ENCODE measurements at places on chromosomes 7 and 10.

DNA sequence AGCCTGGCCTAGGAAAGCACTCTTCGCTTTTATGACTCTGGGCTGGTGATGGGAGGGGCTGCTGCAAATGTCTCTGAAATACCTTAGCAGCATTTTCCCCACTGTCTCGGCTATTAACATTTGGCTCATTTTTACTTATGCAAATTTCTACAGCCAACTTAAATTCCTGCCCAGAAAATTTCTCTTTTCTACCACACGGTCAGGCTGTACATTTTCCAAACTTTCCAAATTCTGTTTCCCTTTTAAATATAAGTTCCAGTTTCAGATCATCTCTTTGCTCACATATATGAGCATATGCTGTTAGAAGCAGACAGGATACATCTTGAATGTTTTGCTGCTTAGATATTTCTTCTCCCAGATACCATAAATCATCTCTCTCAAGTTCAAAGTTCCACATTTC lies 332.3 kb downstream of the ADK start:
- DNase-seq = no peak

- no peak for DNase-seq
Observed at GRCh38 chr10:121551210-121551885, 46.9 kb downstream of the FGFR2 start.

DNA sequence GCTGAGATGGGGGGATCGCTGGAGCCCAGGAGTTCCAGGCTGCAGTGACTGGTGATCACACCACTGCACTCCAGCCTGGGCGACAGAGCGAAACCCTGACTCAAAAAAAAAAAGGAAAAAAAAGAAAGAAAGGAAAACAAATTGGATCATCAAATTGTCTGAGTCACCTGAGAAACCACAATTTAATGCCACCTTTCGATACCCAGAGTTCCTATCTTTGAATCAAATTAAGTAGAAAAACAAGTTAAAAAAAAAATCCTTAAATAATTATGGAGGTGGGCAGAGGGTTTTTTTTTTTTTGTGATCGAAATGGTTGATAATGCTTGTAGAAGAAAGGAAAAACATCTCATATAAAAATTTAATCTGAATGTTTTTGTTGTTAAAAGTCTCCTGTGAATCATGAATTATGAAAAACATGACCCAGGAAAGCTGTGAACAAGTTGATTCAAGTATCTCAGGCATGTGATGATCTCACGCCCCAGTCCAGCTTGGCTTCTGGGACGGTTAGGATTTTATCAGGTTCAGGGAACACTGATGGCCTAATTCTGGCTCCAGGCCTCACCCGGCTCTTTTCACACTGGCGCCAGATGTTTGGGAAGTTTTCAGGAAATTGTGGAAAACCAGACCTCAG lies 25.3 kb upstream of the CUX1 start:
- no peak for DNase-seq

GRCh38 chr7:36289833-36290661 lies 99.6 kb upstream of the ANLN start:
- no peak for DNase-seq

GRCh38 chr7:128210036-128210347 lies 31.1 kb upstream of the LEP start:
- DNase-seq = no peak

DNA sequence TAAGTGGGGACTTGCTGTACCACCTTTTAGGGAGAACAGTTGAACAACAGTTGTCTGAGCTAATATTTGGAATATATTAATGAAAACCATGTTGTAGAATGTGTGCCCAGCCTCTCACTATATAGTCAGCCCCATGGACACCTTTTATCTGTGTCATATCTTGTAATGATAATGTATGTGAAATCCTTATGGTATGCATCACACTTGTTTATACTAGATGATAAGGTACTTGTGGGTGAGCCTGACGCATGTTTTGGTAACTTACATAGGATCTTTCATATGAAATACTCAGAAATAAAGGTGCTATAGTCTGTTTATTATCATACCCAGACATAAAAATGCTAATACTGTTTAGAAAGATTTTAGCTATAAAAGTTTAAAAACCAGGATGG lies 32.8 kb downstream of the CAMK1D start:
- no peak for DNase-seq

DNA sequence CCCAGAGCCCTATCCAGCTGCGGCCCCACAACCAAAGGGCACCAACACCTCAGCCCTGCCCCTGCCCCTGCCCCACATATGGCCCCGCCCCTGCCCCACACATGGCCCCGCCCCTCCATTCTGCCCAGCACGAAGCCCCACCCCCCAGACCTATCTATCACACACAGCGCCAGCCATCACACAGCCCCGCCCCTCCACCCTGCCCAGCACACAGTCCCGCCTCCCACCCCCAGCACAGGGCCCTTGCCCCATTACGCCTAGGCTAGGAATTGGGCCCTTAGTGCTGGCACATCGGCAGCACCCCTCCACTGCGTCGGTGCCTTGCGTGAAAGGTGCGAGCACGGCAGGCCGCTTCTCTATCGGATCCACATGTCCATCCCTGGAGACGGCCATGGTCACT lies 126.8 kb downstream of the MAD1L1 start:
- DNase-seq = no peak

DNA sequence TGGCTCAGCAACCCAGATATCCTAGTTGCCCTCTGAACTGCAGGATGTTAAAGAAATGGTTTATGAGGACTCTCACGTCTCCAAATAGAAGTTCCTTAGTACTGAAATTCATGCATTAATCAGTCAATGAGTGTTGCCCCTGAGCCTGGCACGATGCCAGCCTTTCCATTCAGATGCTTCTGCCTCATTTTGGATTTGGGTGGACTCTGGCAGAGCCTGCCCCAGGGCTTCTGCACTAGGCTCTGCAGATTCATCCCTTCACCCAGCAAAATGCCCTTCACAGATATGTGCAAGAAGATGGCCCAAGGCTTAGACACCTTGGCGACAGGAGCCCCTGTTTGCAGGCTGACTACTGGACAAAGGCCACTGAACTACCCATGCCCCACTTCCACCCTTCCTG lies 747.8 kb downstream of the GRID1 start:
- no peak for DNase-seq

DNA sequence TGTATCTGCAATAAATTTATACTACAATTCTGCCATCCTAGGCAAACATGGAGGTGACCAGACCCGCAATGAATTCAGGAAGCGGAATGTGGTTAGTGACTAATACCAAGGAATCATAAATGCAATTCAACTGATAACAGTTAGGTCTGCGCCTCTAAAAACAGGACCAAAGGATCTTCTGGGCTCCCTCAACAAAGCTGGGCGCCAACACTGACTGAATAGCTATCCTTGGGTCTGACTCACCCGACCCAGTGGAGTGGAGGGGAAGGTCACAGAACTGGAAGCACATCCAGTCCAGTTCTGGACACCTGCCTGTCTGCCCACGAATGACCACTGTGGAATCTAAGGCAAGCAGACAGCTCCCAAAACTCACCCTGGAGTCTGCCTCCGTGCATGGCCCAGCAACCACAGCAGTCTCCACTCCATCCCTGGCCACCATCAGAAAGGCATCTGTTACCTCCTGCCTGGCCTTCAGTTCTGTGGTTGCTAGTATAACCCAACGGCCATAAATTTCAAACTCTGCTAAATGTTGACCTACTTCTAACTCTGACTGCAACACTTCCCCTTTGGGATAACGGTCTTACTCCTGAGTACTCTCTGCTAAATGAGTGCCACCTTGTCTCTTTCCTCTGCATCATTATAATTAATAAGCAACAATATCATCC lies 43.0 kb upstream of the DLX6 start:
- DNase-seq = no peak

DNA sequence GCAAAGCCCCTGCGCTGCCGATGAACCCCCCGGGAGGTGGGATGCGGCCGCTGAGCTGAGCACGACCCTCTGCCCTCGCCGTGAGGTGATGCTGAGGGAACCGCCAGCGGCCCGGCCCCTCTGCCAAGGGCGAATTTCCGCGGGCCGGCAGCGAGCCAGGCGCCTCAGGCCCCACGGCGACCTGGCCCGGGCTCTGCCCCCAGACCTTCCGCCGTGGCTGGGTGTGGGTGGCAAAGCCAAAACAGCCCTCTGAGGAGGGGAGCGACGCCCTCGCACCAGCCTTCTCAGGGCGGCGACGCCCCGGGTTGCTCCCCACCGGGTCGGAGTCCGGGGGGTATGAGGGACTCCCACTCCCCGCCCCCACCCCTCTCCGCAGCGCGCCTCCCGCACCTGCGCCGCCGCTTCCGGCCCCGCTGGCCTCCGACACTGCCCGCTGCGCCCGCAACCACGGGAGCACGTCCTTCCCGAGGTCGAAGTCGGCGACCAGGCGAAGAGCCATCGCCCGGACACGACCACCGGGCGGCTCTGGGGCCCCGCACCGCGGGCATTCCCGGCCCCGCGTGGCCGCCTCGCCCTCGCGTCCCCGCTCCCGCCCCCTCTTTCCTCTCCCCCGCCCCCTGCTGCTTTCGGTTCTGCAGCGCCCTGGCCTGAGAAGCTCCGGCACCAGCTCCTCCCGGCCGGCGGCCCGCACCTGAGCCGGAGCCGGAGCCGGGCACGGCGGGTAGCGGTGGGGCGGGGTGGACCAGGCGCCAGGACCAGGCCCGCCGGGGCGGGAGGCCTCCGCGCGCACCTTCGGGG lies at the start of gene GSAP:
Gene GSAP (minus strand): TSS at position 527 of the 798 bp plus-strand sequence. CDS start 28 bp downstream, at position 499.
- DNase-seq = no peak

DNA sequence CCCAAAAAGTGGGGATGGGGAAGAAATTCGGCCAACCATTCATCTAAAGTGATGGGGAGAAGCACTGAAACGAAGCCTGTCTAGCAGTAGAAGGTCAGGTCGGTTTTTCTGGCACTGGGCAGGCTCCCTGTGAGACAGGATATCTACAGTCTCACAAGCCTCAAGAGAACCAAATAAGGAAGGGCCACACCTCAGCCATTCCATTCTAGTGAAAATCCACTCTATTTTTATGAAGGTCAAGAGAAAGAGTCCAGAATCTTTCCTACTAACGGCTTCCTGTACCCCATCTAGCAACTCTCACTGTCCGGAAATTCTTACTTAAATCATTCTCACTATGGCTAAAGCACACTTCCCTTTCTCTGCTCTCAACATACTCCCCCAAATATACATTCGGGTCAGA lies 267.1 kb downstream of the PRPF18 start:
- DNase-seq = no peak

DNA sequence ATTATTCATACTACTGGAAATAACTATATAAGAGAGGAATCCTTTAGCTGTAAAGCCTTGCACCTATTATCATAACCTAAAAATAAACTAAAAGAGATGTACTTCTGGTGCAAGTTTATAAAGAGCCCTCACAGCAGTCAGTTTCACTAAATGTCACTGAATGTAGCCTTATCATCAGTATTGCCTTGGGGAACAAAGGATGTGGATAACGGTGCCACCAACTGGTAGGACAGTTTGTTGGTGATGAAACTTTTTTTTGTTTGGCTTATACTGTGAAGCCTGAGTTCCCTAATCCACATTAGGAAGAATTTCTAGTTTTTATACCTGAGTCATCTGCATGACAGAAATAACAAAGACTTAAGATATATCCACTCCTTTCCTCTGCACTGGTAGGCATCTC lies 117.9 kb upstream of the COL1A2 start:
- no peak for DNase-seq

DNA sequence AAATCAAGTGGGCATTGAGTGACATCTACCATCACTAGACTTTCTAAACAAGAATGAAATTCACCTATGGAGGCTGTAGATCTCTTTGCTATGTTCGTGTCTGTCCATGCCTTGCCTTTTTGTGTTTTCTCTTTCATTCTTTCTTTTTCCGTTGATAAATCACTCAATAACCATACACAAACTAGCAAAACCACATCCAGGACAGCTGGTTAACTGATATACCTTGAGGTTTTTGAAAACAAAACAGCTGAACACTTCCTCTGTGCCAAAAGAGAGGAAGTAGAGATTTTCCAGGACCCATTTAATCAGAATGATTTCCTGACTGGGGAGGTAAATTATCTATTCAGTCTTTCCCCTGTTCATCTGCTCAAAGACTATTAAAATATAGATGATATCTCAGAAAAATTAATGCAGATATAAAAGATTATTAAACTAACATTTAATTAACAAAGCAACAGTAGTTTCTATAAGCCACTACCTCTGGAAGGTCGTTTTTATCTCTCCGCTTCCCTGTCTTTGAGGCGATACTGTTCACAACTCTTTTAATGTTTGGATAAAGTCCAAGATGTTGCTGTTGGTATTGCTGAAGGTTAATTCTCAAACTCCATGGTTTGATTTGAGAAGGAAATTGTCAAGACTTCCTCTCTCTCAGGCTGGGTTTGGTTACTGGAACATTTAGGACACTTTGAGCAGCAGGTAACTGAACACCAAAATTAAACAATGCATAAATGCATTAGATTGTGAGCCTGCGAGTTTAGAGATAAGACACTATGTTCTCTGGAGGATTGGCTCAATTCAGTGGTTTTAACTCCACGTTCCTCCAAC lies 24.4 kb upstream of the C10orf67 start:
- DNase-seq = no peak

GRCh38 chr10:98088186-98088971 lies 46.1 kb upstream of the R3HCC1L start:
- no peak for DNase-seq

DNA sequence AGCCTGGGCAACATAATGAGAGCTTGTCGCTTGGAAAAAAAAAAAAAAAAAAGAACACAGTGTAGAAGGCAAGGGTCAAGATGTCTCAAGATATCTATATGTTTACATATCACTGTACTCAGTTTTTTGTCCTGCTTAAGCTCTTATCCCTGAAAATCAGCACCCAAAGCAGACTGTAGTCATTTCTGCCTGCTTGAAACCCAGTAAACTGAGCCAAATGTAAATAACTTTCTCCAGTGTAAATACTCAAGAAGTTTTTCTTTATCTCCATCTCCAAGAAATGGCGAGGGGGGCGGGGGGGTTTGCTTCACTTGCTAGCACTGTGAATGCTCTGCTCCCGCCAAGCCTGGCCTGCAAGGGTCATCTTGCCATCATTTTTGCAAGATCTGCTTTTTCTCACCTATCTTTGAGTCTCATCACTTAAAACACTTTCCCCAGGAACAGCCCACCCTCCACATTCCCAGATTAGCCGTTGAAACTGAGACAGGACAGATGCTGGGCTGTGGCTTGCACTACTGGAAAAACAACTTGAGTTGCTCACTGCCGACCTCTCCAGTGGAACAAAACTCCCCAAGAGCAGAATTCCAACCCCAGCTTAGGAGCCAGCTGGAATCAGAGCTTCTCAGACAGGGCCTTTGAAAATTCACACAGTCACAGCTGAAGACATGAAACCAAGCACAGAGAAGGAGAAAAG lies 54.6 kb downstream of the AFAP1L2 start:
- no peak for DNase-seq

- peak; percentile 41 for DNase-seq
Observed at GRCh38 chr7:35519971-35520809, 174.7 kb downstream of the HERPUD2 start.

- DNase-seq = no peak
Observed at GRCh38 chr10:47339759-47340607, 8.2 kb upstream of the RBP3 start.

DNA sequence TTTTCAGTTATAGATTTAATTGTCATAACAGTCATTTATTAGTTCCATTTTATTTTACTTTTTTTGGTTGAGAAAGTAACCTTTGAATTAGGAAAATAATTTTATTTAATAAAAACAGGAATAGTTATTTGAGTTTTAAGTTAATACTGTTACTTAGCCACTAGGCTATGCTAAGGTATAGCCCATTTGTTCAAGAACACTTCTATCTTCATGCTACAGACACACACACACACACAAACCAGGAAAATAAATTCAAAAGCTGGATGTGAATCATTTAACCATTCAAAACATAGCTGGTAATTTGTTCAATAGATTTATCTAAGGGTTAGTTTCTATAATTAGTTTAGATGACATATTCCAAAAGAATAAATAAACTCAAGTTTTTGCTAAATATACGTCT lies 148.4 kb downstream of the RNF133 start:
- DNase-seq = no peak
